Activated CD4-positive, alpha-beta T cell treated with anti-CD3 and anti-CD28 coated beads, Interleukin-2, amount 50 U/mL, for 16 hours (primary cell): ENCODE measurements at places on chromosomes 11 and 22.

GRCh38 chr11:34508524-34508923, 5.1 kb downstream of the ELF5 start:
- DNase-seq, result no peak

- no peak for DNase-seq
Observed at GRCh38 chr11:78350091-78350645, 67.5 kb downstream of the GAB2 start.

DNA sequence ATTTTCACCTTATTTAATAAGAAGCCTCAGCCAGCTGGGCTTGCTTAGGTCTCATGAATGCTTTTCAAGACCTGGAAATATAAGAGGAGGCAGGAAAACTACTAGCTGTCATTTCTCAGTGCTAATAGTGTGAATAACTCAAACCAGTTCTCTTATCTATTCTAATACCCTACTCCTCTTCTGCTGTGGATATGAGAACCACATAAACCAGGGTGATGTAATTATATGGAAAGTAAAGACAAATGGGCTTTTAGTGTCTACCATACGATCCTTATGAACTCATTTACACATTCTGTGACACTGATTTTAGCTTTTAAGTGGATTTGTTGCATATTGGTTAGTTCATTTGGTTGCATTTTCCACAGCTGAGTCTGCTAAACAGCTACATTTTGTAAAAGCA, 8.6 kb downstream of the PDGFD start:
- no peak for DNase-seq

GRCh38 chr11:13391217-13391616, 71.8 kb downstream of the BTBD10 start:
- DNase-seq, result no peak

DNA sequence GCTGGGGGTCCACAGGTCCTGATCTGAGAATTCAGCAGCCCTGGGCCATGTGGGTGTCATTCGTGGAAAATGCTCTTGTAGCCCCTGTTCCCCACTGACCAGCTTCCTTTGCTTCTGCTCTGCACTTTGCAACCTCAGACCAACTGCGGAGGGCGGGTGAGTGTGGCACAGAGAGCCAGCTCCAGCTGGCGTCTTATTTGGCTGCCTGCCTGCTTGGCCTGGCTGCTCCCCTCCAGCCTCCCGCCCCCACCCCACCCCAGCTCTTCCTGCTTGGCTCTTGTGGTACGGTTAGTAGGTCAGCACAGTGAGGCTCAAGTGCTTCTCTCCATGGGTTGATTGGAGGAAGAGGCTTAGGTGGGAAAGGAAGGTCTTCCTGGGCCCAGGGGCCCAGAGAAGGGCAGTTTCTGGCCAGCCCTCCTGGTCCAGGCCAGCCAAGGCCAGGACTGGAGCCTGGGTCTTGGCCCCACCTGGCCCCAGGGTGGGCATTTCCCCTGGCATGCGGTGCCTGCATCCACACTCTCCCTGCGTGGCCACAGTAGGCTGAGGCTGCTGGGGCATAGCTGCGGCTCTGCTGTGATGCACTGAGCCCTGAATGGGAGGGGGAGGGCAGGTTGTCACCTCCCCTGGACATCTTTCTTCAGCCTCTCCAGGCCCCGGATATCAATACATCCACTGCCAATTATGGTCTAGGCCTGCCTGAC, 26.5 kb downstream of the MYO7A start:
- no peak for DNase-seq

- peak; percentile 59 for DNase-seq
Observed at GRCh38 chr22:46592390-46592872, 27.8 kb upstream of the GRAMD4 start.

DNA sequence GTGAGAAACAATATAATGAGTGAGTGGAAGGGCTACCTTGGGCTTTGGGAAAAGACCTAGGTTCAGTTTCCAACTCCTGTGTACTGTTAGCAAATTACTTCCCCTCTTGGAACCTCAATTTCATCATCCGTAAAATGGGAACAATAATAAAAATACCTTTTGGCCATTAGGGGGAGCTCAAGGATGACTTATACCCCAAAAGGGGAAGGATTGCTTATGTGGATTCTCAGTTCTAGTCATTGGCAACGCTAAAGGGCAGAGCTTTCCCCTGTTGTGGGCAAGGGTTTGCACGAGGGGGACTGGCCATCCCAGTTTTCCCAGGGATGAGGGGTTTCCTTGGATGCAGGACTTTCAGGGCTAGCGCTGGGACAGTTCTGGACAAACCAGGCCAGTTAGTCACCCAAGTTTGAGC, 3.1 kb upstream of the COMMD9 start:
- peak; percentile 79 for DNase-seq

DNA sequence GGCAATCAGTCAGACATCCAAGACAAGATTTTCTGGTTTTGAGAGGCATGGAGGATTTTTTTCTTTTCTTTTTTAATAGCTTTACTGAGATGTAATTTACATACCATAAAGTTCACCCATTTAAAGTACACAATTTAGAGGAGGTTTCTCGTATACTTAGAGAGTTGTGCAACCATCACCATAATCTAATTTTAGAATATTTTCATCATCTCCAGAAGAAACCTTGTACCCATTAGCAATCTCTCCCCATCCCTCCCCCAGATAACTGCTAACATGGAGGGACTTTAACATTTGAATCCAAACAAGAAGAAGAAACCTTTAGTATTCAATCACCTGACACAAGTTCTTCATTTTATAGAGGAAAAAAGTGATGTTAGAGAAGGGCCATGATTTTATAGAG, 83.6 kb downstream of the CLPB start:
- no peak for DNase-seq

GRCh38 chr11:32100495-32100894, 9.6 kb downstream of the RCN1 start:
- DNase-seq, result no peak

DNA sequence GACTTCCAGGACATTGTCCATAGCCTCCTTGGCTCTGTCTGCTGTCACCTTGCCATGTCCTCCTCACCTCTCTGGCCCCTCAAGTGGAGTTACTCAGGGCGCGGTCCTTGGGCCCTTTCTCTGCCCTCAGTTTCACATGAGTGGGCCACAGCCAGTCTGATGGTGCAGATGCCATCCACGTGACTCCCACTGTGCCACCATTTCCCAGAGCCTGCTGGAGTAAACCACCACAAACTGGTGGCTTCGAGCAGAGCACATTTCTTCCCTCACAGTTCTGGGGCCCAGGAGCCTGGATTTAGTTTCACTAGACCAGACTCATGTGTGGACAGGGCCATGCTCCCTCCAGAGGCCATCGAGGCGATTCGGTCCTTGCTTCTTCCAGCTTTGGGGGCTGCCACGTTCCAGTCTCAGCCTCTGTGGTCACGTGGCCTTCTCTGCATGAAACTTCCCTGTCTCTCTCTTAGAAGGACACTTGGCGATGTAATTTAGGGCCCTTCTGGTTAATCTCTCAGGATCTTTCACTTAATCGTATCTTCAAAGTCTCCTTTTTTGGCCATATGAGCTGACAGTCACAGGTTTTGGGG, 14.6 kb downstream of the SMARCB1 start:
- DNase-seq, result no peak

DNA sequence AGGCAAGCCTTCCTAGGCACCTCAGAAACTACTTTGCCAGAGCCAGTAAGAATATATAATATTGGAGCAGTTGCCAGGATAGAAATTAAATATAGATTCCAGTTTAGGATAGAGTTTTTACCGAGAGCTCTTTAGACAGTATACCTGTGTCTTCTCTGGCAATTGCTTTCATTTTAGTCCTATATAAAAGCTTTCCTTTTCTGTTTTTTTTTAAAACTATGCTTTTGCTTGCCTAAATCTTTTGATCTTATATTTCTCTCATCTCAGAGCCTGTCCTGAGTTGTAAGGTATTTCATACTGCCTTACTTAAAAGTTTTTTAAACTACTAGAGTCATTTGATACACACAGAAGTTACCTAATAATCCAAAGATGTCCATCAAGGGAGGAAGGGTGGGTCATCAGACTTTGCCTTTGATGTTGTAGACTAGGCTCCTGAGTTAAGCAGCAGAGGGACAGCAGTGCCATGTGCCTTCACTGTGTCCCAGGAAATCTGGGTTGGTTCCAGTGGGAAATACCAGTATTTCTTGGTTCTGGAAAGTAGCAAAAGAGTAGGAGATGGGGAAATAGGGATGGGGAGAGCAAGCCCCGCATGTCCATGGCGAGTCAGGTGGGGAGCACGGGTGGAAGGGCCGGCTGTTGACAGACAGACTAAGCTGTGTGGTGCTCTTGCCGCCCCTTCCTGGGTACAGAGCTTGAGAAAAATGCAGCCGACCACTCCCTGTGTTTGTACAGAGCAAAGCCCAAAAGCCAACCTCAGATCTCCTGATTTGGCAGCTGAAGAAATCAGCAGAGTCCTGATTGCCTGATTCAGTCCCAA, 11.2 kb downstream of the MCAM start:
- DNase-seq, result no peak

DNA sequence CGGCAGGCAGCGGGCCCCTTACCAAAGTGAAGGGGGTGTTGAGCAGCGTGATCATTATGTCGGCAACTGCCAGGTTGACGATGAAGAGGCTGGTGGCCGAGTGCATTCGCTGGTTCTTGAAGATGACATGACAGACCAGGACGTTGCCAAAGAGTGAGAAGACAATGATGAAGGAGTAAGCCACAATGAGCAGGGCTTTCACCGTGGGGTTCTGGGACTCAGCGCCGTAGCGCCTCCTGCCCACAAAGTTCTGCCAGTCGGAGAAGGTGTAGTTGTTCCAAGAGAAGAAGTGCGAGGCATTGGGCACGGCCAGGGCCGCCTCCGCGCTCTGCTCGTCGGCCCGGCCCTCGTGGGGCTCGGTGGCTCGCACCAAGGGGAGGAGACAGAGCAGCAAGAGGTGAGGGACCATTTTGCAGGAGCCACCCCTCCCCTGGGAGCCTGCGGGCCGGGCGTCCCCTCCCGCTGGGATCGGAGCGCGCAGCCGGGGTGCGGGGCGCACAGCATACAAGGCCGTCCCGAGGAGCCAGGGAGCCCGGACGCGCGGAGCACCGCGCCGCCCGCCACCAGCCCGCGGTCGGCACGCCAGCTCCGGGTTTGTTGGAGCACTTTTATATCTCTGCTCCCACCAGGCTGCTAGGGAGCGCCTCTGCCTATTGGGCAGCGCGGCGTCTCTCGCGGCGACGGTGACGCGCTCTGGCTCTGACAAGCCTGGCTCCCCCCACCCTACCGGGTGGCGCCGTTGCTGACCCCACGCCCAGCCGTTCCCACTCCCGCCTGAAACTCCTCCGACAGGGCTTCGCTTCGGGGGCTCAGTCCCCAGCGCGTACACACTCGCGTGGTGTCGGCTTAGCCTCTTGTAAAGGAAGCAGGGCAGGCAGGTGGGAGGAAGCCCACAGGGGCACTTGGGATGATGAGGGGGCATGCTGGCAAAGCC, at the start of gene GPR83:
Gene GPR83 (minus strand): TSS at position 581 of the 934 bp plus-strand sequence. CDS start 172 bp downstream, at position 409.
- DNase-seq, result no peak

GRCh38 chr11:76654980-76655379, 15.6 kb downstream of the LRRC32 start:
- DNase-seq, result no peak

GRCh38 chr11:78363024-78363619, 54.5 kb downstream of the GAB2 start:
- no peak for DNase-seq

- DNase-seq, result peak; percentile 97
Observed at GRCh38 chr11:67630228-67630942, 648 bp upstream of the NUDT8 start.

DNA sequence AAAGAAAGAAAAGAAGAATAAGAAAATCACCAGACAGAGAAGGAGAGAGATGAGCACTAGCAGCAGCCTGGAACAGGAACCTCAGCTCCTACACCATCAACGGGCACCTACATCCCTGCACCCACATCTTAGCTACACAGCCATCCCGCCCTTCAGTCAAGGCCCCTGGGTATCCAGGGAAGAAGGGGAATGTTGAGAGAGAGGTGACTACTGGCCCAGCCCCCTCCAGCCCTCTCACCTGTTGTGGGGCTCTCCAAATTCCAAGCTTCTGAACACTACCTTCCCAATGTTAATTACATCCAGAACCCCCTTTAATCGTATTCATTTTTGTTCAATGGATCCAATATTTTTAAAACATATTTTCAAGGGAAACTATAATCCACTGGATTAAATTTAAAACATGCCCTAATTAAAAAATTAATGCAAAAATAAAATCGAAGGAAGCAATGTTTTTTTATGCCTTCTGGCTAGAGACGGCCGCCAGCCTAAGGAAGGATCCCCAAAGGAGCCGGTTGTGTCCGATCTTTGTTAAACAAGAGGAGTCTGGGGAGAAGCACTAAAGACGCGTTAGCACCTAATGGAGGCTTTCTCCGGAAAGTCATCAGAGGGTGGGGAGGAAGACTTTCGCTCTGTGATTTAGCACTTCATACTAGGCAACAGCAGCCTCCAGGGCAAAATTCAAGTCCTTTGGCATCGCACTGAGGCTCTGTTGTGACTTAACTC, 9.5 kb downstream of the TPST2 start:
- DNase-seq, result no peak
